ENCODE measurements at places on chromosomes 11 and 22.

- DNase-seq: no peak
These were observed 1.8 kb upstream of the FLI1 start for GRCh38 chr11:128691802-128692752.

- no peak for DNase-seq
These were observed 16.3 kb downstream of the PPFIBP2 start for GRCh38 chr11:7530013-7530640.

DNA sequence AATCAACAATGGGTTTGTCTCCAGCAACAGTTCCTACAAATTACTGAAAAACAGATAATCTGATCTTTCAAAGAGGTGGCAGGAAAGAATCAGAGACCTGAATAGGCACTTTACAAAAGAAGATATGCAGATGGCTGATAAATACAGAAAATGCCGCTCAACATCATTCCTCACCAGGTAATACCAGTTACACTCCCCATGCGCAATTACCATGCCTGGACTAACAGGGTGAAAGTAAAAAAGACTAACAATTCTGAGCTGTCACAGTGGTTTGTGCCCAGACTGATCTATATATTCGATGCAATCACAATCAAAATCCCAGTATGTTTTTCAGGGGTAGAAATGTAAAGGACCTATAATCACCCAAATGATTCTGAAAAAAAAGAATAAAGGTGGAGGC is 10.0 kb downstream of the SNX32 start:
- no peak for DNase-seq

DNA sequence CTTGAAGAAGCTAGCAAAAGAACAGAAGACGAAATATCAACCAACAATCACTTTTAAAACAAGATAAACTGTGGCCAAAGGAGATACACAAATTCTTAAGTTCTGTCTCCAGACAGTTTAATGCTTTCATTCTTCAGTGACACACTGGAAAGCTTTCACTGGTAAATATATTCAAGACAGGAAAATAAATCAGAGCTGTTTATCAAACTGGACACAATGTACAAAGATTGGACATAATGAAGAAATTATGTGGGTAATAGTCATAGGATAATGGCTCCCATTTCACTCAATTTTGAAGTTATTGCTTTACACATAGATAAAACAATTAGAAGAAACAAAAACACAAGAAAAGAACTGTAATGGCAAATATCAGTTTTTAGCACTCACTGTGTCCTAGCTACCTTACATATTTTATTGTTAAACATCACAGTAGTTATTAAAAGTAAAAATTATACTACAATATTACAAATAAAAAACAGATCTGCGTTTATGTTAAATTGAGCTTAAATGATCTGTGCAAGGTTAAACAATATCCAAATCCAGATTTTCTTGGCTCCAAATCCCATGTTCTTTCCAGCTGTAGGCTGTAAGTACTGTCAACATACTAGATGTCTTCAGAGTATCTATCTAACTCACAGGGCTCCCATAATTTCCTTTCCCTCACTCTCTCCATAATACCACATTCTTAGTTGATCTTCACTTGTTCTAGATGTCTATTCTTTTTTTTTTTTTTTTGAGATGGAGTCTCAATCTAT is 38.6 kb upstream of the NOX4 start:
- no peak for DNase-seq

DNA sequence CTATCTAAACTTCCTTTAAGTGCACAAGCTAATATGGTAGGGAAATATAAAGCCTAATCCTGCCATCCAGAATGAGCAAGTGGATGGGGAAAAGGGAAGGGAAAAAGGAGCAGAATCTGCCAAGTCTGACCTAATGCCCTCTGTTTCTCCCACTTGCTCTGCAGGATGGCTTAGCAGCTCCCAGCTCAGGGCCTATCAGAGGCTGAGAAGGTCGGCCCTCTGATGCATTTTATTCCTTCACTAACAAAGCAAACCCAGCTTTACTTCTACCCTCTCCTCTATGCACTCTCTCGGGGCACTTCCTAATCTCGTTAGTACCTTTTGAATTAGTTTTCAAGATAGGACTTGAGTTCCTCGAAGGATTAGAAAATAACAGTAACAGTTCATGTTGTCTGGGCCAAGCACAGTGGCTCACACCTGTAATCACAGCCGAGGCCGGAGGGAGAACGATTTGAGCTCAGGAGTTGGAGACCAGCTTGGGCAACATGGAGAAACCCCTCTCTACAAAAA is 9.9 kb upstream of the OR51V1 start:
- no peak for DNase-seq

- DNase-seq: no peak
These were observed 47.1 kb downstream of the RRP8 start for GRCh38 chr11:6556139-6556949.

DNA sequence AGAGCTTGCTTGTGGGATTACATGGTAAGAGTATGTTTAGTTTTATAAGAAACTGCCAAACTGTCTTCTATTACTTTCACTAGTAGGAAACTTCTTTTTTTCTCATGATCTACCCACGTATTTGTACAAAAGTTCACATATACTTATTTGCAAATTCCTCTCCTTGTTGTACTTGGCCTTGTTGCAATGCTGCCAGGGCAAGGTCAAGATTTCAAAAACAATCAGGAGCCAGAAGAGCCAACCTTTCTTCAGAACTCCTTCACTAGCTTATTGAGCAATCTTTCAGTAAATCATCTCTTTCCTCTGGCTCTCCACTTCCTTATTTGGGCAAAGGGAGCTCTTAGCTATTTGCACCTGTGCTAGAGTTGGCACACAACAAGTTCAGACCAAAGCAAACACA is 9.7 kb downstream of the SRSF8 start:
- DNase-seq: no peak

- no peak for DNase-seq
These were observed 116.7 kb upstream of the OPCML start for GRCh38 chr11:133649040-133649439.

- no peak for DNase-seq
These were observed 8.2 kb upstream of the F2 start for GRCh38 chr11:46710821-46711269.

DNA sequence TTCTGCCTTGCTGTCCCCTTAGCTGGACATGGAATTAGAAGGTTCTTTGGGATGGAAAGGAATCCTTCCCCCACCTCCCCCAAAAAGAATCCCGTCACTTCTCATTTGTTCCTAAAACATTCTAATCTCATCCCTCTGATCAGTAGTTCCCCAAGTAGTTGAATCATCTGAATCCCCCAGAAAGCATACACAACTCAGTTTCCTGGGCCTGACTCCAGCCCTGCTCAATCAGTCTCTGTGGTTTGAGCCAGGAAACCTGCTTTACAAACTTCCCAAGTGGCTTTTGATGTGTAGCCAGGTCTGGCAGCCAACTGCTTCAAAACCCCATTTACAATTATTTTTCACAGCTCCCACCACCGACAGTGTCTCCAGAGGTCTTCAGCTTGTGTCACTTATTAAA is 20.2 kb downstream of the C22orf31 start:
- no peak for DNase-seq

Data from CD8-positive, alpha-beta T cell (primary cell).